ENCODE measurements at places on chromosomes 2 and 18.

DNA sequence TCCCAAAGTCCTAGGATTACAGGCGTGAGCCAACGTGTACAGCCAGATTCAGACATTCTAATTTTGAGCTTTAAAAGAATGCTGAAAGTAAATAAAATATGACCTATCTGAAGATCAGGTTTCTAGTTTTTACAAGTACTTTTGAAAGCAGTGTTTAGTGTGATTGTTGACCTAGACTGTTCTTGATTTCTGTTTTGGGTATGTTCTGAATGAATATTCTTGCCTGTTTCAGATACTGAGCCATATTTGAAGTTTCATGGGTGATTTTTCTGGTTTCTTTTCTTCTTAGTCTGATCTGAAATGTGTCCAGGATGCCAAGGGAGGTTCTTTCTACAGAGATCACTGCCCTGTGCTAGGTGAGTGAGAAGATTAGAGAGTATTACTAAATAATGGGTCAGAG lies 37.2 kb downstream of the MIB1 start:
- DNase-seq = no peak

- DNase-seq = peak; percentile 2
Observed at GRCh38 chr2:97011977-97012569, 25.7 kb upstream of the FAM178B start.

- no peak for DNase-seq
Observed at GRCh38 chr2:231455222-231455621, 9.1 kb downstream of the NCL start.

DNA sequence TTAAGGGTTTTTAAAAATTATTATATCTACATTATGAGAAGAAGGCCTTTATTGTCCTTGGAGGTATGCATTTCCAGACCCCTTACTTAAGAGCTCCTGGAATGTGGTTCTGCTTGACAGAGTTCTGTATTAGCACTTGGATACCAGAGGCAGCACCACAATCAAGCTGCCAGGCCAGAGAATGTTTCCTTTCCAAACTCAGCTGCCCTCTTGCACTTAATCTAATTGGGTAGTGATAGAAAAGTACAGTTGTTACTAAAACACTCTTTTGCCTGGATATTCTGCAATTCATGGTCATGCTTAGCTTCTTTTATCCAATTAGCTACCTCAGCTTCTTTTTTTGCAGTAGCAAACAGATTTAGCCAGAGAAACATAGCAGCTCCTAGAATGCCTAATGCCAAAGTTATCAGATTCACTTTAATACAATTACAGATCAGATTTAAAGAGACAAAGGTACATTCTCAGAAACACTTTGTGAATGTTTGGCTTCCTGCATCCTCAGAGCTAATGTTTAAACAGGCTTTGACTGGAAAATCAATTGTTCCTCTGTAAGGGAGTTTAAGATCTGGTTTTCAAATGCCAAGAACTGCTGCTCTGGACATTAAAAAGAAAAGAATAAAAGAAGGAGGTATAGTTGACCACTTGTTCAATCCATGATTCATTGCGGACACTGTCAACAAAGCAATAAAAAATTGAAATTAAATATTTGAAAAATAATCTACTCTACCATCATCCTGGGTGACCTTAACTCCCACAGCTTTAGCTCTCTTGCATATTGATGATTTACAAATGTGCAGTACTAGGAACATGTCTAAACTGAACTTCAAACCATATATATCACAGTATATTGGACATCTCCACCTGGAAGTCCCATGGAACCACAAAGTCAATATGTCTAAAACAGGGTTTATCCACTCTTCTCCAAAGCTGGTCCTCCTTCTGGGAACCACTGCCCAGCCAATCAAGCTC lies 12.8 kb downstream of the NOSTRIN start:
- DNase-seq = no peak

DNA sequence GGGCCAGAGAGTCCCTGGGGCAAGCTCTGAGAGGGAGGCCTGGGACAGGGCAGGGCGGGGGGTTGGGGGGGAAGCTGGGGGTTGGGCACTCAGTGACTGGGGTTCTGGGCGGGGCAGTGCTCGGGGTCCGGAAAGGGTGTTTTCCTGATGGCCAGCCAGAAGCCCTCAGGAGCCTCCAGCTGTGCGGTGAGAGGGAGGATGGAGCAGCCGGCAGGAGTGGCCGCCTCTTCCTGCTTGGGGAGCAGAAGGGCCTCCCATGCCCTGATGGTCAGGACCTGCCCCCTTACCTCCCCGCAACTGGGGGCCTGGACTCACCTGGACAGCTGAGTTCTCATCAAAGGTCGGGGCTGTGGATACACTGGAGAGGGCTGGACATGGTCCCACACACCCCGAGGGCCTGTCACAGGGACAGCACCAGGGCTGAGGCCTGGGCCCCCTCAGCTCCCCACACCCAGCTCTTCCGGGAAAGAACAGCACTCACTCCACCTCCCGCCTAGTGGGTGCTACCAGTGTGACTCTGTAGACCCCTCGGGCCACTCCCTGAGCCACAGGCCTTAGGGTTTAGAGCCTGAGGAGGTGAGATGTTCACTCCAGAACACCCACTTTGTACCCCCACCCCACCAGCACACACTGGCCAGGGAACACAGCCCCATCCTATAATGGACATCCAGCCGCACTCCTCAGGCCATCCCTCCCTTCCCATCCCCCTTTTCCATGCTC lies 6.7 kb downstream of the SFTPB start:
- DNase-seq = no peak

GRCh38 chr2:134457353-134457752 lies 203.5 kb downstream of the MGAT5 start:
- DNase-seq = no peak

GRCh38 chr18:51498085-51498855 lies 300.8 kb upstream of the MEX3C start:
- DNase-seq = no peak

DNA sequence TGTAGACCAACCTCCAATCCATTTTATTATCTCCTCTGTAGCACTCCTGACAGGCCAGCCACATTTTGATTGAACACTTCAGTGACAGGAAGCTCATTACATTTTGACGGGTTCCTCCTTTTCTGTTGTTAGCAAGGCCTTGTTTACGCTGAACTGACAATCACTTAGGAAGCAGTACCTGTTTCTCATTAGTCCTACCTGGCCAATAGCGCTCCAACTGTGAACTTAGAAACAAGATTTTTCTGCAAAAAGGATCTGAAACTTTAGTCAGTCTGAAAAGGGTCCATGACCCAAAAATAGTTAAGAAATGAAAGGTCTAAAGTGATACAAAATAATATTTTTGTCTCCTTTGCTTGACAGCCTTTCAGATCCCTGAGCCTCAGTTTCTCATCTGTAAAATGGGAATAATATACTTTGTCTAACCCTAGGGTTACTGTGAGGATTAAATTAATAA lies 119.6 kb upstream of the MSTN start:
- DNase-seq = no peak

DNA sequence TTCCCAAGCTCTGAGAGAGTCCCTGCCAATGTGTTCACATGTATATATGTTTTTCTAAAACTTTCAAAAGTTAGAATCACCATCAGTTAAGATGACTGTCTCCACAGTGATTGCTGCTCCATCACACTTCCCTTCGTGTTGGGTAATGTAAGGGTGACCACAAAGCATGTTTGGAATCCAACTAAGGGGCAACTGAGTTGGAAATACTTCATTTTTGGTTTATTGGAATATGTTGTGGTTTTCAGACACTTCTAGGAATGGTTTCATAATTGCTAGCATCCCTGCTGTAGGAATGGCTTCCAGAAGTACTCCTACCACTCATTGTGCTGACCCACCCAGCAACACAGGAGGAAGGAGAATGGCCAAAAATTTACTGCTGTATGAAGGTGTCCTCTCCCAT lies 212.5 kb upstream of the GULP1 start:
- DNase-seq = no peak

GRCh38 chr18:45066886-45067285 lies 386.2 kb downstream of the SETBP1 start:
- DNase-seq = no peak

- DNase-seq = no peak
Observed at GRCh38 chr18:59052965-59053820, 86.5 kb upstream of the SEC11C start.

All from stimulated activated CD4-positive, alpha-beta T cell treated with anti-CD3 and anti-CD28 coated beads, Interleukin-1b, Interleukin-23, amount 100 ng/mL, for 4 hours (primary cell).